ENCODE measurements at places on chromosomes 16 and 17.
A peak's percentile ranks its signal among the peaks of the same experiment; 100 is the strongest.

GRCh38 chr16:86569701-86570447 lies 3.2 kb downstream of the FOXC2 start:
- H3K27ac ChIP-seq: no peak overlapping the region
- H3K27me3 ChIP-seq: peaks cover 35% of the 10 kb centered on the region
- H3K36me3 ChIP-seq: no peaks in the 10 kb centered on the region
- H3K4me1 ChIP-seq: peaks cover 4% of the 10 kb centered on the region
- DNase-seq: no peak
- H3K4me3 ChIP-seq: no peak overlapping the region

- H3K36me3 ChIP-seq: no peaks in the 10 kb centered on the region
- H3K27me3 ChIP-seq: peaks cover 7% of the 10 kb centered on the region
- DNase-seq: no peak
- peaks cover 9% of the 10 kb centered on the region for H3K4me1 ChIP-seq
These were observed 8.3 kb downstream of the SLC5A10 start for GRCh38 chr17:18960241-18960665.

GRCh38 chr16:89023621-89024511 lies 46.9 kb upstream of the CBFA2T3 start:
- no peak overlapping the region for H3K27ac ChIP-seq
- H3K36me3 ChIP-seq: peaks cover 22% of the 10 kb centered on the region
- no peak overlapping the region for H3K4me3 ChIP-seq
- peaks cover 11% of the 10 kb centered on the region for H3K4me1 ChIP-seq
- peaks cover 5% of the 10 kb centered on the region for H3K27me3 ChIP-seq
- no peak for DNase-seq

DNA sequence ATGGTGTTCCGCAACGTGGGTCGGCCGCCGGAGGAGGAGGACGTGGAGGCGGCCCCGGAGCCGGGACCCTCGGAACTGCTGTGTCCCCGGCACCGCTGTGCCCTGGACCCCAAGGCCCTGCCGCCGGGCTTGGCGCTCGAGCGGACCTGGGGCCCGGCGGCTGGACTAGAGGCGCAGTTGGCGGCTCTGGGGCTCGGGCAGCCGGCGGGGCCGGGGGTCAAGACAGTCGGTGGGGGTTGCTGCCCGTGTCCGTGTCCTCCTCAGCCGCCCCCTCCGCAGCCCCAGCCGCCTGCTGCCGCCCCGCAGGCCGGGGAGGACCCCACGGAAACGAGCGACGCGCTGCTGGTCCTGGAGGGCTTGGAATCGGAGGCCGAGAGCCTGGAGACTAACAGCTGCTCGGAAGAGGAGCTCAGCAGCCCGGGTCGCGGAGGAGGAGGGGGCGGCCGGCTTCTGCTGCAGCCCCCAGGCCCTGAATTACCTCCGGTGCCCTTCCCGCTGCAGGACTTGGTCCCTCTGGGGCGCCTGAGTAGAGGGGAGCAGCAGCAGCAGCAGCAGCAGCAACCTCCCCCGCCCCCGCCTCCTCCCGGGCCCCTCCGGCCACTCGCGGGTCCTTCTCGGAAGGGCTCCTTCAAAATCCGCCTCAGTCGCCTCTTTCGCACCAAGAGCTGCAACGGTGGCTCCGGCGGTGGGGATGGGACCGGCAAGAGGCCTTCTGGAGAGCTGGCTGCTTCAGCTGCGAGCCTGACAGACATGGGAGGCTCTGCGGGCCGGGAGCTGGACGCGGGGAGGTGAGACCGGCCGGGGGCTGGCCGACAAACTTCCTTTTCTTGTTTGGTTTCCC lies 821 bp downstream of the SOCS7 start:
- H3K4me1 ChIP-seq: peaks cover 18% of the 10 kb centered on the region
- H3K27me3 ChIP-seq: peaks cover 7% of the 10 kb centered on the region
- no peaks in the 10 kb centered on the region for H3K36me3 ChIP-seq
- DNase-seq: peak; percentile 66
- H3K4me3 ChIP-seq: peak overlapping the region; percentile 86
- peak overlapping the region; percentile 48 for H3K27ac ChIP-seq

DNA sequence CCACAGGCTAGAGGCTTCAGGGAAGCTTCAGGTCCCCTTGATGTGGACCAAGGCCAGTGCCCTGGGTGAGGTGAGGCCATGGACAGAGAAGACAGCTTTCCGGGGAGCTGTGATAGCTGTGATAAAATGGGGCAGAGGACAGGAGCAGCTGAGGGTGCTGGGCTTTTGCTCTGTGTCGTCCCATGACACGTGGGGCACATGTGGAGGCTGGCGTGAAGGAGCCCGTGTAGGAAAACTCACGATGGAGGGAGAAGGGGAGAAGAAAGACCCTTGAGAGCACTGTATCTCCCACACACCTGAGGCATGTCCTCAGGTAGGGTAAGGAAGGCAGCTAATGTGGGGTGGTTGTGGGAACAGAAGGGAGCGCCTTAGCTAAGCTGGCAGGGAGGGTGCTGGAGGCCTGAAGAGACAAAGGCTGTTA lies 21.3 kb downstream of the B9D1 start:
- H3K27me3 ChIP-seq: peaks cover 4% of the 10 kb centered on the region
- DNase-seq: no peak
- no peaks in the 10 kb centered on the region for H3K36me3 ChIP-seq
- H3K27ac ChIP-seq: no peak overlapping the region
- H3K4me1 ChIP-seq: peaks cover 11% of the 10 kb centered on the region

DNA sequence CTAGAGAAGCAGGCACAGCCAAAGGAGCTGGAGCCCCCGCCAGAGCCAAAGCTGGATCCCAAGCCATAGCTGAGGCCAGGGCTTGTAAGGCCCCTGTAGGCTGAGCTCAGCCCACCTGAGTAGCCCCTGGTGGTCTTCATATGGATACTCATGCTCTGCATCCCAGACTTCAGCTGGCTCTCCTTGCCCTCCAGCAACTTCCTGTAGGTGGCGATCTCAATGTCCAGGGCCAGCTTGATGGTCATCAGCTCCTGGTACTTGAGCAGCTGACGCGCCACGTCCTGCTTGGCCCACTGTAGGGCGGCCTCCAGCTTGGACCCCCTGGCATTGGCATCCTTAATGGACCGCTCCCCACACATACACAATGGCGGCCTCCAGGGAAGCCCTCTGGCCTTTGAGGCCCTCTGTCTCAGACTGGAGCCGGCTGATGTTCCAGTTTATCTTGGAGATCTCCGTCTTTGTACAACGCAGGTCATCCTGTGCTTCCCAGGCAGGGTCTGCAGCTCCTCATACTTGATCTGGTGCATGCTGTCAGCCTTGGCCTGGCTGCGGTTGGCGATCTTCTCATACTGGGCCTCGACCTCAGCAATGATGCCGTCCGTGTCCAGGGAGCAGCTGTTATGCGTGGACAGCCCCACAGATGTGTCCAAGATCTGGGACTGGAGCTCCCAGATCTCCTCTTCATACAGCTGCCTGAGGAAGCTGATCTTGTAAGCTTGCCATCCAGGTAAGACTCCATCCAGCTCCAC lies 28.9 kb downstream of the IKZF3 start:
- peaks cover 8% of the 10 kb centered on the region for H3K36me3 ChIP-seq
- DNase-seq: no peak

- peaks cover 2% of the 10 kb centered on the region for H3K4me1 ChIP-seq
- no peak overlapping the region for H3K4me3 ChIP-seq
- DNase-seq: no peak
These were observed 11.8 kb upstream of the GAS7 start for GRCh38 chr17:10210151-10210574.

GRCh38 chr16:56847173-56847910 lies 17.7 kb upstream of the SLC12A3 start:
- H3K27ac ChIP-seq: no peak overlapping the region
- H3K36me3 ChIP-seq: peaks cover 4% of the 10 kb centered on the region
- peaks cover 12% of the 10 kb centered on the region for H3K4me1 ChIP-seq
- H3K27me3 ChIP-seq: peaks cover 6% of the 10 kb centered on the region

GRCh38 chr17:77801545-77802332 lies 156.8 kb upstream of the TNRC6C start:
- no peak for DNase-seq
- no peaks in the 10 kb centered on the region for H3K36me3 ChIP-seq
- H3K4me1 ChIP-seq: peaks cover 32% of the 10 kb centered on the region
- H3K27me3 ChIP-seq: peaks cover 19% of the 10 kb centered on the region

DNA sequence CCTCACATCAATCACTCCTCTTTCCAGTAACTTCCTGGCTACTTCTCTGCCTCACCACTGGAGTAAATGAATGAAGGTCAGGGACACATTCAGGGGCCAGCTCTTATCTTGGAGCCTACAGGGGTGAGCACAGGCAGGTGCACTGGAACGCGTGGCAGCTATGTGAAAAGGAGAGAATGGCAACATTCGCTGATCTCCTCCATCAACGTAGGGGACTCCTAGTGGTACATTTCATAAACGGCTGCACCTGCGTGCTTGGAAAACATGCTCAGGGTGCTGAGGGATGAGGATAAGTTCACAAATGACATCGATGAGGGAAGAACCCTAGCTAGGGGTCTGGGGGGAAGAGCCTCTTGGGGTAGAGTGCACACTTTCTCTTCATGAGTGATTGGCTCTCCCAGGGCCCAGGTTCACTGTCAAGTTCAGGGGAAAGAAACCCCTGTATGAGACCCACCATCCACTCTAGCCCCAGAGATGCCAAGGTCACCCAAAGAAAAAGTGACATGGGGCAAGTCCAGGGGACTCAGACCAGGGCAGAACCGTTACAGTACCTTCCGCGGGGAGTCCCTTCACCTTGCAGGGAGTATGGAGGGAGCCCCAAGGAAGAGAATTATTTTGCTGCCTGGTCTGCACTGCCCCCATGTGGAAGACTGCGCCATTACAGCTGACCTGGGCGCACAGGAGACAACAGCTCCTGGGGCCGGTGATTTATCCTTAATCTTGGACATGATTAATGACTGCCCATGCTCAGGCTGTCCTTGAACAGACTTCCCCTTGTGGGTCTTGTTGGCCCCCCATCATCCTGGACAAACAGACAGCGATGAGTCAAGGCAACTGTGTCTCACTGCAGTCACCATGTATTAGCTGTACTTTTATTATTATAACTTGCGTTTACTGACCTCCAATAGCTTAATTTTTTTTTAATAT lies 30.1 kb downstream of the VAC14 start:
- H3K36me3 ChIP-seq: no peaks in the 10 kb centered on the region
- DNase-seq: peak; percentile 83
- no peak overlapping the region for H3K4me3 ChIP-seq
- no peak overlapping the region for H3K27ac ChIP-seq
- peaks cover 6% of the 10 kb centered on the region for H3K4me1 ChIP-seq
- no peaks in the 10 kb centered on the region for H3K27me3 ChIP-seq
